Left renal pelvis (tissue), 4 donors: ENCODE measurements at places on chromosomes 5 and 9.

- no peak for DNase-seq
These were observed 27.4 kb downstream of the SRD5A1 start for GRCh38 chr5:6660688-6661087.

- DNase-seq = no peak
These were observed 187.5 kb upstream of the HMHB1 start for GRCh38 chr5:143624465-143624864.

DNA sequence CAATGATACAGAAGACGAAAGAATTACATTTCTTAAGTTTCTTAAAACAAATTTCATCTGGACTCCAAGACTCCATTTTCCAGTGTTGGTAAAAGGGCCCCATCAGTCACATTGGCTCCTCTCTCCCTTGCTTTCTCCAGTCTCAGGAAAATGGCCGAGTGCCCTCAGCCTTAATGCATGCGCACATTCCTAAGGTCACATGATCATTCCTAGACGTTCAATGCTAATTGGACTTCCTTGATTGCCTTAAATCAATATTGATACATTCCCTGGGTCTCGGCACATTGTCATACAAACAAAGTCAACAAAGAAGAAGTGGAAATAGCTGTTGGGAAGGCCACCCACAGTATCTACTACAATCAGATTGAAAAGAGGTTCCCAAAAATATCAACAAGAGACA, 413.6 kb upstream of the GRAMD2B start:
- no peak for DNase-seq

- no peak for DNase-seq
These were observed 12.9 kb upstream of the CAST start for GRCh38 chr5:96649251-96649662.

- DNase-seq = peak; percentile 84
These were observed at the start of gene DENND1A for GRCh38 chr9:123929870-123930831. Gene DENND1A (minus strand): TSS chr9:123930126. CDS start chr9:123929905, 221 bp downstream.
